Daoy (cell line): ENCODE measurements at places on chromosomes 6 and 20. TPM values are rescaled to one million over a fixed set of nuclear protein-coding genes. Genes with fewer than 3 reads are reported as not detected.
A peak's percentile ranks its signal among the peaks of the same experiment; 100 is the strongest.

DNA sequence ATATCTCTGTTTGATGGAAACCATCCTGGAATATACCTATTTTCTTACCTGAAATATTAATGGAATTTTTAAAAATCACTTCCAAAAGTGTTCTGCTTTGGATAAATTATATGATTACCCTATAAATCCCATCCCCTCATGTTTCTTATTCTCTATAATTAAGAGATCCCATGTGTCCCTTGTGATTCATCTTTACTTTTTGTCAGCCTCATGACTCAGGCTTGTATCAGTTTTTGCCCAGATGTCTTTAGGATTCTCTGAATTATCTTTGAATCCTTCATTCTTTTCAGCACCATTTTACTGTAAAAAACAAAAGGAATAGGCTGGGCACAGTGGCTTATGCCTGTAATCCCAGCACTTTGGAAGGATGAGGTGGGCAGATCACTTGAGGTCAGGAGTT, 804.5 kb upstream of the CITED2 start:
- peak; percentile 23 for DNase-seq

- no peak for DNase-seq
Measured at GRCh38 chr6:118659513-118660217, 8.3 kb upstream of the CEP85L start.

GRCh38 chr20:38855356-38855755, 49.9 kb downstream of the PPP1R16B start:
- no peak for DNase-seq

DNA sequence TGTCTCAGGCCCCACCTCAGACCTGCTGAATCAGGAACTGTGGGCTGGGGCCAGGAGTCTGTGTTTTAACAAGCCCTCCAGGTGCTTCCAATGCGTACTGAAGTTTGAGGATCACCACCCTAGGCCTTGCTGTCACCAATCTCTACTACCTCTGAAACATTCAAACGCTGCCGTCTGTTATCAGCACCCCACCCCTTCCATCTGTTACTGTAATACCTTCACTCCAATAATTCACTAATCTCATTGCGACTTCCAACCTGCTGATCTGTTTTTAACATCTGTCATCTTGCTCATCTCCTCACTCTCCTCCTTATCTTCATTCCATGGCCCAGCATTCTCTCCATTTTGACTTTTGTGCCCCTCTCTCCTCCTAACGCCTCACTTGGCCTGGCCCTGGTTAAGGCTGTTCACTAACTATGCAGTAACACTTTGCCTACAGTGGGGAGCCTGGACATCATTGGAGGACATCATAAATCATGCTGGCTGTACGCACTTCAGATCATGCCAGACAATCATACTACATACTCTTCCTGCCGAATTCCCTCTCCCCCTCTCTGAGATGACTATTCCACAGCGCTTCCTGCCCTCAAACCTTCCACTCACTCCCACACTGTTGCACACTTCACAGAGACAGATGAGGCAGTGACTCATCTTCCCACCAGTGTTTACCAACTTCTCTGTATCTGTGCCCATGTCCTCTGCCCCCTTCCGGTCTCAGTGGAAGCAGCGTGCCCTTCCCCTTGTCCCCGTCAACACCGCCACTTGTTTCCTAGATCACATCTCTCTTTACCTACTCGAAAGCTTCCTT, 3.0 kb upstream of the GUCA1B start:
- DNase-seq = peak; percentile 69

DNA sequence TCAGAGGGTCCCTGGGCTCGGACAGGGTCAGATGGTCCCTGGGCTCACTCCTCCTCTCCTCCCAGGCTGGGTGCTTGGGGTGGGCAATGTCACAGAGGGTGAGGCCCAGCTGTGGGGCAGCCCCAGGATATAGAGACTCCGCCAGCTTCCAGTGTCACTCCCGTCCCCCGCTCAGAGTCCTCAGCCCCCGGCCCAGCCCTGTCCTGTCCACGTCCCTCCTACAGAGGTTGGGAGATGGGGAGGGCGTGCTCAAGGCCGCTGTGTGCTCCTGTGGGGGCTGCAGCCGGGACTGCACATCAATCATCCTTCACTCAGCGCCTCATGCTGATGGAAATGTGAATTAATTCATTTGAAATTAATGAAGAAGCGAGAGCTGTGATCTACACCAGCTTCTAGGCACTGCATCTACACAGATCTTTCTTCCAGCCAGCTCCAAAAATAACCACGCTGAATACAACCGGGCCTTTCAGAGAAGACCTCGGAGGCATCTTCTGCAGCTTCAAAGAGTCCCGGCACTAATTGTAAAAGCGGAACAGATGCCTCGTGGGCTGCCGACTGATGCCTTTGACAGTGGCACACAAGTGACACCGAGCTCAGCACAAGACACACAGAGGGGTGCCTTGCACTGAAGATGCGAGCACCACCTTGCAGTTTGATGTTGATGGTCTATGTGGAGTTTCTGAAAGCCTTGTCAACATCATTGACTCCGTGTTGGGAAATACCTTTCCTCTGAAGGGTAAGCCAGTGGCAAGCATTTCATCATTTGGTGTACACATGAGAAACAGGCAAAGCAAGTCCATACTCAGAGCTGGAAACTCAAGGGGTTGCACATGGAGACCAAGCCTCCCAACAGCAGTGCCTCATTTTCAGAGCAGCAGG, 39.3 kb downstream of the DACT2 start:
- no peak for DNase-seq

DNA sequence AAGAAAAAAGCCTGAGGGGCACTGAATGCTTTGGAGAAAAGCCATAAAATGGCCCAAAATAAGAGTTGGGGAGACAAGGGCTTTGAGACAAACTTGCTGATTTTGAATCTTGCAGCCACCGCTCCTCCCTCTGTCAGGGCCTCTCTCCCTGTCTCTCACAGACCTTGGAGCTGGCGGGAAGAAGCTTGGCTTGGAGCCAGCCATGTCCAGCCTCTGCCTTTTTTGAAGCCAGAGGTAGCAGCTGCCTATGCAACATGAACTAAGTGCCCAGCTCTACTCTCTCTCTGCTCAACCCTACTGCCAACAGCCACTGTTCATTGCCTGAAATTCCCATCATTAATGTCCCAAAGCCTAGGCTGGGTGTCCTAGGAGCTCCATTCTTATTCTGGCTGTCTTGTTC, 63.7 kb upstream of the CTNNBL1 start:
- no peak for DNase-seq

C20orf202 gene
- not detected in 2 replicates for total RNA-seq

CD93 gene
- under 0.01 TPM in 1 of 2 replicates, not detected in the other for total RNA-seq

MARCKS gene
- 215 and 246 TPM in 2 replicates for total RNA-seq

LINC00237 gene
- 4.4 TPM in 1 of 2 replicates, not detected in the other for total RNA-seq

CALHM4 gene
- total RNA-seq = not detected in 2 replicates
